ENCODE measurements at places on chromosomes 12 and 14.

GRCh38 chr14:105589161-105589925 is 63.0 kb downstream of the TMEM121 start:
- DNase-seq = no peak

DNA sequence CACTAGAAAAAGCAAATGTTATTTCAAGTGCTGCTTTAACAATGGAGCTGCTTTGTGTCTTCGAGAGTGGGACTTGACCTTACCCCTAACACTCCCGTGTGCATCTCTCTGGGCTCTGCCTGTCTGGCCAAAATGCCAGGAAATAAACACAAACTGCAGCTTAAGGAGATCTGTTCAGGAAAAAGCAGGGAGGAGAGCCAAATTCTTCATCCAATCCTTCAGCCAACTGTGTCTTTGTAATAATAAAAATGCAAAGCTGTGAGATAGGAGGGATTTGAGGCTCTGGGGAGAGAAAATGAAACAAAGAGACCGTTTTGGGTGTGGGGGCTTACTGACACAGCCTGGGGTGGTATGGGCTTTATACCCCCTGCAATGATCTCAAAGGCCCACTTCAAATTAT is 85.8 kb upstream of the WSCD2 start:
- DNase-seq = no peak

DNA sequence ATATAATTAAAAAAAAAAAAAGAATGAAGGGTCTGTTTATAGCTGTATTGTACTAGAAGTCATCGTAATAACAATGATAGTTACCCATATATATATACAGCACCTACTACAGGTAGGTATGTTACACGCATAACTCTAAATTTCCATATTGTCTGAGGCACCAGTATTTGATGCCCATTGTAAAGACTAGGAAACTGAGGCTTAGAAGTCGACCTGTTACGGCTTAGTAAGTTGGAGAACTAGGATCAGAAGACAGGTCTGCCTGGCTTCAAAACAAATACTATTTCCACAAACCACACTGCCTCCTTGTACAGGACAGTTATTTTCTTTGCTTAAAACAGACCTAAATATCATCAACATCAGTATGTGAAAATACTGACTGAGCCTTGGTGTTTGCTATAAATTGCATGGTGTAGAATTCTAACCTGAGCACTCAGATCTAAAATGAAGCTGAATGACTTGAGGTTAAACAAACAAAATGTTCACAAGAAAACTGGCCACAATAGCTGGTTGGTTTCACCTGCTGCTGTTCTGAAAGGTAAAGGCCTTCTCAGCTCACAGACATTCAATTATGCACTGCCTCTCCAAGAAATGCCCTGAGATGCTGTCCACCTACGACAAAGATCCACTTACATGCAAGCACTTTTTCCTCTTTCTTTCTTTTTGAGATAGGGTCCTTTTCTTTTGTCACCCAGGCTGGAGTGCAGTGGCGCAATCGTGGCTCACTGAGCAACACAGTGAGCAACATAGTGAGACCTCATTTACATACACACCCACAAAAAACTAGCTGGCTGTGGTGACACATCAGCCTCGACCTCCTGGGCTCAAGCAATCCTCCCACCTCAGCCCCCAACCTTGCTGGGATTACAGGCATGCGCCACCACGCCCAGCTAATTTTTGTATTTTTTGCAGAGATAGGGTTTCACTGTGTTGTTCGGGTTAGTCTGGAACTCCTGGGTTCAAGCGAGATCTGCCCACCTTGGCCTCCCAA is 35.7 kb downstream of the SSH1 start:
- DNase-seq = peak; percentile 63

GRCh38 chr14:74349757-74350156 is 1.5 kb downstream of the VRTN start:
- no peak for DNase-seq

DNA sequence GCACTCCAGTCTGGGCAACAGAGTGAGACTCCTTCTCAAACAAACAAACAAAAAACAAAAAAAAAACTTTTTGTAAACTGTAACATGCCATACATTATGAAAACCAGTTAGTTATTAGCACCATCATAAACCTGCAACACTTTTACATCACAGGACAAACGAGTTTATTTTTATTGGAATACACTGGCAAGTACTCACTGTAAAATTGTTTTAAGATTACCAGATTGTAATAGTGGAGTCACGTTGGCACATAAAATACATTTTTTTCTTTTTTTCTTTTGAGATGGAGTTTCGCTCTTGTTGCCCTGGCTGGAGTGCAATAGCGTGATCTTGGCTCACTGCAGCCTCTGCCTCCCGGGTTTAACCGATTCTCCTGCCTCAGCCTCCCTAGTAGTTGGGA is 15.7 kb downstream of the FKBP3 start:
- no peak for DNase-seq
